ENCODE measurements at places on chromosomes 2 and 18. TPM values are rescaled to one million over a fixed set of nuclear protein-coding genes. Genes with fewer than 3 reads are reported as not detected.

Gene ANKRD30BL
- total RNA-seq, result not detected

Gene WDPCP
- total RNA-seq, result 5.5 TPM

Gene C1GALT1C1L
- not detected for total RNA-seq

Gene MYO7B
- not detected for total RNA-seq

Gene MARCHF4
- total RNA-seq, result 0.19 TPM

Gene RNF125
- total RNA-seq, result 2.9 TPM

Gene SCN9A
- total RNA-seq, result 2.9 TPM

Gene PLEK
- not detected for total RNA-seq

Gene RAPGEF4
- total RNA-seq, result 1.5 TPM

Gene SLC40A1
- total RNA-seq, result 51.9 TPM

Gene TANK
- total RNA-seq, result 74.6 TPM

Gene FOXI3
- total RNA-seq, result not detected
